Stimulated activated CD8-positive, alpha-beta memory T cell treated with anti-CD3 and anti-CD28 coated beads, Interleukin-4, amount 100 ng/mL, for 4 hours (primary cell): ENCODE measurements at places on chromosomes 16 and 17.

- no peak for DNase-seq
Measured at GRCh38 chr16:79897453-79898146, 297.1 kb upstream of the MAF start.

DNA sequence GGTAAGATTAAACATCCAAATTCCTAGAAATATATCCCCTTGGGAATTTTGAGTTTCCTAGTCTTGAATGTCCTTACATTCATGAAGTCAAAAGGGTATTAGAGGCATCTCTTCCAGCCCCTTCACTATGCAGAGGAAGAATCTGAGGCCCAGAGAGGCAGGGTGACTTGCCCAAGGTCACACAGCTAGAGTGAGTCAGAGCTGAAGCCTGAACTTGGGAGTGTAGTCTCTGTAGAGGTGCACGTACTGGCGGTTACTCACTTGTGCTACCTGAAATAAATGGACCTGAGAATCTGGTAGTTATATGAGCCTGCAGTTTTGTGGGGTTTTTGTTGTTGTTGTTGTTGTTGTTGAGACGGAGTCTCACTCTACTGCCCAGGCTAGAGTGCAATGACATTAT lies 164.0 kb downstream of the XYLT1 start:
- no peak for DNase-seq

DNA sequence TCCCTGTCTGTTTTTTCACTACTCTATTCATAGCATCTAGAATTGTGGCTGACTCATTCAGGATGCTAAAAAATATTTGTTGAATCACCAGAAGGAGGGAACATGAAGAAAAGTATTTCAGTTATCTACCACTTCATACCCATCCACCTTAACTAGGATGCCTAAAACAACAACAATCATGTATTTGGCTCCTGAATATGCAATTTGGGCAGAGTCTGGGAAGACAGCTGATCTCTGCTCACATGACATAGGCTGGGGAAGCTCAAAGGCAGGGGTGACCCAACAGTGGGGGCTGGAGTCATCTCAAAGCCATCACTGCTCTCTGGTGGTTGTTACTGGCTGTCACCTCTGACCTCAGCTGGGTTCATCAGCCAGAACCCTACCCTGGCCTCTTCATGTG lies 80.1 kb upstream of the RPL38 start:
- DNase-seq, result no peak

- no peak for DNase-seq
Measured at GRCh38 chr16:2277466-2278271, 9.7 kb upstream of the RNPS1 start.

GRCh38 chr17:35578929-35579432 lies 610 bp upstream of the PEX12 start:
- no peak for DNase-seq

- DNase-seq, result no peak
Measured at GRCh38 chr16:71648921-71649320, 22.9 kb downstream of the MARVELD3 start.

DNA sequence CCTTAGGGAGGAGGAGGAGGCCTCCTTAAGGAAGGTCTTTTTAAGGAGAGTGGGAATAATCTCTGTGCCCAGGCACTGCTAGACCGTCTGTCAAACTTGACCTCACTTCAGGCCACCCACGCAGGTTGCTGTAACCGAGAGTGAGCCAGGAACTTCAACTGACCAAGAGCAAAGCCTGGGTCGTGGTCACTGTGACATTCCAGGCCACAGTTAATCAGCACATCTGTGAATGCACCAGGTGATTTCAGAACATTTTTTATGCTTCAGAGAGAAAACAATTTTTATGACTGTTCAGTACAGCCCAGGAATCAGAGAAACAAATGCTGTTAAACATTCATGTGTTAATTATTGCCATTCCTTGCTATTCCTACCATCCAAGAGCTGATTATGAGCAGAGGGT lies 226.6 kb upstream of the ASIC2 start:
- no peak for DNase-seq

GRCh38 chr17:38556239-38556638 lies 49.5 kb downstream of the SRCIN1 start:
- DNase-seq, result no peak

DNA sequence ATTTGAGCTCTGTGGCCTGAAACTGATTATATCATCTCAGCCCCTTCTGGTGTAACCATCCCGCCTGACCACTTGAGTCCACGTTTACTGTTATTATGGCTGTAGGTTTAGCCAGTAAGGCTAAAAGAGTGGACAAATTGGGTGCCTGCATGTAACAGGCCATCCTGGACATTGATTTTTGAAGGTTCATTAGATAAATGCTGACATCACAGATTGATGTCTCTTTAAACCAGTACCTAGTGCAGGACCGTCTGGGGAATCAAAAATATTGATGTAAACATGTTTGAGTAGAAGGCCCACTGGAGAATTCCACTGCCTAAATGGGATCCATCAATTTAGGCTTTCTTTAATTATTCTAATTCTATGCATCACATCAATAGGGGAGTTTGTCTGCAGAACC lies 215.1 kb downstream of the IRX3 start:
- no peak for DNase-seq

DNA sequence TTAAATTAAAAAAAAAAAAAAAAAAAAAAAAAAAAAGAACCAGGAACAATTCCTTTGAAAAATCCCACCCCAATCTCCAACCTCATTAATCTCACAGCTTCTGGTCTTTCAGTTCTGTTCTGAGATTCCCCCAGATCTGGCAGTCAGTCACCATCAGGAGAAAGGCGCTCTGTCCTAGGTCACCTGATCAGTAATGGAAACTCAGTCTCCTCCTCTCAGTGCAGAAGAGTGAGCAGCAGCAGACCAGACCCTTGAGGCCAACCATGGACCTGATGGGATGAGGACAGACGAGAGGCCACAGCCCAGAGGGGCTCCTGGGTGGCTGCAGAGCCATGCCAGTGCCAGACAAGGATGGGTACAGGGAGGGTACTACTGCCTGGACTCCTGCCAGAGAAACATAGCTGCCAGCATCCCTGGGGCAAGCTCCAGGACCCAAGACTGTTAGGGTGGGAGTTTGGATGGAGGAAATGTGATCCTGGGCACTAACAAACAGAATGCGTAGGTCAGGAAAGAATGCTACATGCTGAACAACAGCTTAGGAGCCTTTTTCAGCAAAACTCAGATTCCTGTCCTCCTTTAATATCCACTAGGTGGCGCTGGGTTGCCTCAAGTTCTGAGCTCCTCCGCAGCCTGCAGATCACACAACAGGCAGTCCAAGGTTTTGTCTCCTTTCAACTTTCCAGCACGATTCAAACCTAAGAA lies 28.7 kb downstream of the MPG start:
- DNase-seq, result no peak

DNA sequence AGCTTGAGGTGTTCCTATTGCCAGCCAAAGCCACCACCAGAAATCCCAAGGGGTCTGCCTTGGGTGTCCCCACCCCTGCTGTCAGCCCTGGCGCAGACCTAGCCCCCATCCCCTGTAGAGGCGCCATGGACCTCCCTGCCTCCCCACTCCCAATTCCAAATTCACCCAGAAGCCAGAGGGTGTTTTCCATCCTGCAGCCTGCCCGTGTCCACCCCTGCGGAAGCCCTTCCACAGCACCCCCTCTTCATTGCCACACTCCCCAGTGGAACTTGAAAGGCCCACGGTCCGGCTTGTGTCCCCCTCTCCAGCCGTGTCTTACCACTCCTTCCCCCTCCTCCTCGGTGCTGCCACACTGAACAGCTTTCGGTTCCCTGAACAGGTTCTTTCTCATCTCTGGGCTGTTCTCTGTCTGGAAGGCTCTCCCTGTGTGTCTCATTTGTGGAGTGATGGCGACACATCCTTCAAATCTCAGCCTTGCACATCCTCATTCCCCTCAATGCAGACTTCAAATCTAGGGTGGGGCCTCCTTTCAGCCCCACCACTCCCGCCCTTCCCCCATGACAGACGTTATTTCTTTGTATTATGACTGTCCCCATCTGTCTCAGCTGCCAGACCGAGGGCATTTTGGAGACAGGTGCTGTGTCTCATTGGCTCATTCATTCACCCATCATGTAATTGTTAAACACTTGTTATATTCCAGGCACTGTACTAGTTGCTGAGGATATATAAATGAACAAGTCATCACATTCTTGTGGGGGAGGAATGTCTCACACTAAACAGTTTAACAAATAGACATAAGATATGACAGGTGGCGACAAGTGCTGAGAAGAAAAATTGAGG lies 36.3 kb downstream of the ADGRG5 start:
- no peak for DNase-seq

GRCh38 chr17:35089586-35090296 lies 26.2 kb upstream of the RFFL start:
- DNase-seq, result no peak

DNA sequence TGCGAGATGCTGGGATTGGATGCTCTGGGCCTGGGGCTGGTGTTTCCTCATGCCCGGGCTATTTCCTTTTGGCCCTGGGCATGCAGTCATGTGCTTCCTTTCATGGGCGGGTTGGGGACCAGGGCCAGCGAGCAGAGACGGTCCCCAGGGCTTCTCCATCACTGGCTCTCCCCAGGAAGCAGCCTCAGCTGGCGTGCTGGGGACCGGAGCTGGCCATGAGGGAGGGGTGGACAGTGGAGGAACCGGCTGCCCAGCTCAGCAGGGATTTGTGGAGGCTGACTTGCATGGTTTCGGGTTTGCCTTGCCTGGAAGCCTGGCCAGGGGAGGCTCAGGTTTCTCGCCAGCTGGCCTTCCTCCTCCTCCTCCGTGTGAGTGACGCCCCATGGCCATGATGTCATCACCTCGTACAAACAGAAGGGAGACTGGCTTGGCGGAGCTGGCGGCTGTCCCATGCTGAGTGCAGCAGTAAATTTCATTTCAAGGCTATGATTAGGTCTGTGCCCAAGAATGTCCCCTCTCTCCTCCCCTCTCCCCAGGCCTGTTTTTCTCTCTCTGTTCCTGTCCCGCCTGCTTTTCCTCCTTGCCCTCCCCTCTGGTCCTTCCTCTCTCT lies 8.9 kb upstream of the TIMP2 start:
- no peak for DNase-seq

DNA sequence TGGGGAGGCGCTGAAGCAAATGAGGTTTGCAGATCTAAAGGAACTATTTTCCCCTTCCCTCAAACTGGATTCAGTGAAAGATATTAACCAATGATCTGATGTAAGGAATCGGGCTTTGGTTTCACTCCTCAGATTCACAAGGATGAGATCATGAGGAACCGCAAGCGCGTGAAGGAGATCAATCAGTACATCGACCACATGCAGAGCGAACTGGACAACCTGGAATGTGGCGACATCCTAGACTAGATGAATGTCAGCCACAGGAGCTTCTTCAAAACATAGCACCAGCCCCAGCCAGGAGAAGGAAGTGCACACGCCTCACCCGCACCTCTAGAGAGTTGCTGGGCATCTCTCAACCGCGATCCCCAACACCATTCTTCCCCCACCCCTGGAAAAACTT lies 22.5 kb downstream of the ATPAF2 start:
- no peak for DNase-seq

DNA sequence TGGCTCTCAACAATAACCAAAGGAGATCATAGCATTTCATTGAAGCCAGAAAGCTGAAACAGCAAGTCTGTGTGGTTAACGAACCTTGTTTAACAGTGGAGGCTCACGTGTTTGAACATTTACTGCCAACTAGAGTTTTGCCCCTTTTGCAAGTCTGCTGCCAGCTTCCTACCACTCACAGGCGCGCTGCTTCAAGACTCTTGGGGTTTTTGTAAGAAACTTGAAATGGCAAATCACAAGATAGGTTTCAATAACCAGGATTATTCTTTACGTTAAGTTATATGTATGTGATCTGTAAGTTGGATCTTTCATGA lies 1.2 kb downstream of the SNTB2 start:
- DNase-seq, result no peak

DNA sequence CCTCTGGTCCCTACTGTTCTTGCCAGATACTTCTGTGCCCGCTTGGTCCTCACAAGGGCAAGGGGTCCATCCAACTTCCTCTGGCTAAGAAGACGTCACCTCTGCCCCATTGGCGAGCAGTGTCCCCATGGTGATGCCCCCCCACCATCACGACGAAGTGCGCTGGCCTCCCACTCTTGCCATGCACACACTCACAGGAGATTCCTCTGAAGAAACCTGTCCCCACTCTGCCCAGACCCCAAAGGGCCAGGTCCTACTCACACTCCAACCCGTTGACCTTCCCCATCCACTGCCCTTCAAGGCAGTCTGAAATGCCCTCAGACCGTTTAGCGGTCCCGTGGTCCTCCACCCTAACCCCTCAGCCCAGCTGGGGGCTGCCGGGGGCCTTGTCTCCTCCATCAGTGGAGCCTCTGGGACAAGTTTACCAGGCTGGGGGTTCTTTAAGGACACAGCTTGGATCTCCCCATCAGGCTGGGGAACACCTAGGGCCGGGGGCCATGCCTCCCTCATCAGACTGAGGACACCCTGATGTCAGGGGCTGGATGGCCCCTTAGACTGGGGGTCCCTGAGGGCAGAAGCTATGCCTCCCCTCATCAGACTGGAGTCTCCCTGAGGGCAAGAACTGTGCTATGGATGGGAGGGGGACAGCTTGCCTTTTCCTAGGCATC lies 6.5 kb downstream of the NXPH3 start:
- DNase-seq, result no peak

DNA sequence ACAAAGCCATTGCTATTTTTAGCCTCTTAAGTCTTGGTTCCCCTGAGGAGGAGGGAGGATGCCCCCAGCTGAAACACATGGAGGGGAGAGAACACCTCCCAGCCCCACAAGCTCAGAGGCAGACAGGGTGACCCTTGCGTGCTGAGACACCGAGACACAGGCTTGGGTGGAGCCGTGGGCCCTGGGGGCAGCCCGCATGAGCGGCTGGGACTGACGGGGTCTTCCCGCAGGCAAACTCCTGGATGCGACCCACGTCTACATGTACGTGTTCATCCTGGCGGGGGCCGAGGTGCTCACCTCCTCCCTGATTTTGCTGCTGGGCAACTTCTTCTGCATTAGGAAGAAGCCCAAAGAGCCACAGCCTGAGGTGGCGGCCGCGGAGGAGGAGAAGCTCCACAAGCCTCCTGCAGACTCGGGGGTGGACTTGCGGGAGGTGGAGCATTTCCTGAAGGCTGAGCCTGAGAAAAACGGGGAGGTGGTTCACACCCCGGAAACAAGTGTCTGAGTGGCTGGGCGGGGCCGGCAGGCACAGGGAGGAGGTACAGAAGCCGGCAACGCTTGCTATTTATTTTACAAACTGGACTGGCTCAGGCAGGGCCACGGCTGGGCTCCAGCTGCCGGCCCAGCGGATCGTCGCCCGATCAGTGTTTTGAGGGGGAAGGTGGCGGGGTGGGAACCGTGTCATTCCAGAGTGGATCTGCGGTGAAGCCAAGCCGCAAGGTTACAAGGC lies 9.8 kb downstream of the SLC16A3 start:
- no peak for DNase-seq

GRCh38 chr17:49515196-49515770 lies 20.2 kb downstream of the NGFR start:
- DNase-seq, result no peak

DNA sequence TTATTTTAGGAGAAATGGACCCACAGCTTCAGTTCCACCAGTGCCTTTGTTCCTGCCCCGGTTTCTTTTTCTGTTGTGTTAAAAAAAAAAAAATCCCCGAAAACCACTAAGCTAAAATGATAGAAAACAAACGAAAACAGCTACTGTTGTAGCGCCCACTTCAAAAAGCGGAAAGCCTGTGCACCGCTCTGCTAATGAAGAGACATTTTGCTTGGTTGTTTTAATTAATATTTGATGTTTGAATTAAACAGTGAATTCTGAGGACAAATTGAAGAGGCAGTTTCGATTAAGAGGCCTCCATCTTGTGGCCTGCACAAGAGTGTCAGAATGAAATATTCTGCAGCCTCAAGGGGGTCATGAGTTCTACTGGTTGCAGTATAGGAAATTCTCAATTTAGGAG lies 186.7 kb downstream of the RPTOR start:
- DNase-seq, result no peak
